ENCODE measurements at places on chromosomes 11 and 22.

DNA sequence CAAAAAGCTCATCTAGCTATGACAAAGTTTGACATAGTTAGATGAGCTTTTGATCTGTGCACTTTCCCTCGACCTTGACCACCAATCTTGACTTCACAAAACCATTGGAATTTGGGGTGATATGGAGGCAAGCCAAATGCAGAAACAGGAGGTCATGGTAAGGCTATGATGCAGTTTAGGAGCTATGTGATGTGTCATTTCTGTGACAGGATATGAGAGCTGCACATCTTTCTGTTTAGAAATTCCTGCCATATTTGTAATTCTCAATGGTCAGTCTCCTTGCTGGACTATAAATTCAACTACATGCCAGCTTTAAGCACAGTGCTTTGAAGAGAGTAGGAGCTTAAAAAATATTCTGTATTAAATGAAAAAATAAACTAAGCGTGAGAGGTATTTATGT, 12.9 kb downstream of the OR51B6 start:
- no peak for DNase-seq

DNA sequence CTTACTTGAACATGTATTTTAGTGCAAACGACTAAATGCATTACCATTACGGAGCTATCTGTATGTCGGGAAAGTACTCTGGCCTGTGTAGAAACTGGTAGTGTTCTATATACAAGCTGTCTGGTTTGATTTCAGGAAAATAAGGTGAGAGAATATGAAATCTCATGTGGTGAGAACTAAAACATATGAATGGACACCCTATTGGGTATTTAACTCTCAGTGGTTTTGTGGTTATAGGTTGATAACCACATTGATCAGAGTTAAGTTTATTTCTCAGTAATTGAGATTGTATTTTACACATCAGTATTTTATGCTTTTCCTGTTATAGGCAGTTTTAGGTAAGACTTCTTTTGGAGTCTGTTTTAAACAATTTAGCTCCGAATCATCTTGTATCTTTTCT, 10.4 kb downstream of the ANO5 start:
- DNase-seq = no peak

GRCh38 chr22:39530692-39531331, 1.7 kb downstream of the RPS19BP1 start:
- no peak for DNase-seq

GRCh38 chr11:69634590-69634989, 6.4 kb upstream of the CCND1 start:
- DNase-seq = no peak

DNA sequence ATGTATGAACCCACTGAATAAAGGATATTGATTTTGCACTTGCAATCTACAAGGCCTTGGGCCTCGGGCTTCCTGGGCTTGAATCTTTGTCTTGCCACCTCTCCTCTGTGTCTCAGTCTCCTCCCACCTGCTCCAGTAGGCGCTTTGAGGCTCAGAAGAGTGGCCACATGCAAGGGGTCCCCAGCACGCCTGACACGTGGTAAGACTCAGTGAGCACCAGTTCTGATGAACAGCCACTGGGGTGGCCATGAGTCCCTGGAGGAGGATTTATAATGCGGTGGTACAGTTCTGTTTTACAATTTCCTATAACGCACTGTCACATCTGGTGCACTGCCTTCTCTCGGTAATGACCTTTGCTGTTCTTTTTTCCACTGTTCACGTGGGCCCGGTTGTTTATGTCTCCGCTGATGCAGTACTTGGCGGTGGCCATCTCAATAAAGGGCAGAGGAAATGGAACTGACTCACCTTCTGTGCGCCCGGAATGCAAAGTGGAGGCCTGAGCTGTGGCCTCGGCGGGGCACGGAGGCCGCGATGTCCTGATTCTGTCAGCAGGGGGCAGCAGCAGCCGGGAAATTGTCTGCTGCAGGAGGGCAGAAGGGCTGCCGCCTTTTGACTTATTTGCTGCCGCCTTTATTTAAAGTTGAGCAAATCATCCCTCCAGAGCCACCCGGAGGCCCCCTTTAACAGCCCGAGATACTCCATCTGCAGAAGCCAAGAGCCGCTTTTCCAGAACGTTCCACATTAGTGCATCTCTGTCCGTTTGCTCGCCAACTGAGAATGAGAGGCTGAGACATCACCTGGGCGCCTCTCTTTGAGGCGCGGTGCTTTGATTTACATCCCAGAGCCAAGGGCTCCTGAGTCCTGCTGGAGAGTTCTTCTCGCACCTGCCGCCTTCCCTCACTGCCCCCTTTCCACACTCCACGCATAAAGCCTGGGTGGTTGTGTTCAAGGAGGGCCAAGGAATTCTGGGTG, 6.0 kb upstream of the IFT27 start:
- no peak for DNase-seq

- no peak for DNase-seq
Measured at GRCh38 chr11:37558619-37559210, 960.7 kb upstream of the RAG2 start.

- DNase-seq = no peak
Measured at GRCh38 chr11:124676386-124676785, 2.7 kb downstream of the SPA17 start.

- no peak for DNase-seq
Measured at GRCh38 chr11:35911616-35912165, 32.2 kb upstream of the LDLRAD3 start.

DNA sequence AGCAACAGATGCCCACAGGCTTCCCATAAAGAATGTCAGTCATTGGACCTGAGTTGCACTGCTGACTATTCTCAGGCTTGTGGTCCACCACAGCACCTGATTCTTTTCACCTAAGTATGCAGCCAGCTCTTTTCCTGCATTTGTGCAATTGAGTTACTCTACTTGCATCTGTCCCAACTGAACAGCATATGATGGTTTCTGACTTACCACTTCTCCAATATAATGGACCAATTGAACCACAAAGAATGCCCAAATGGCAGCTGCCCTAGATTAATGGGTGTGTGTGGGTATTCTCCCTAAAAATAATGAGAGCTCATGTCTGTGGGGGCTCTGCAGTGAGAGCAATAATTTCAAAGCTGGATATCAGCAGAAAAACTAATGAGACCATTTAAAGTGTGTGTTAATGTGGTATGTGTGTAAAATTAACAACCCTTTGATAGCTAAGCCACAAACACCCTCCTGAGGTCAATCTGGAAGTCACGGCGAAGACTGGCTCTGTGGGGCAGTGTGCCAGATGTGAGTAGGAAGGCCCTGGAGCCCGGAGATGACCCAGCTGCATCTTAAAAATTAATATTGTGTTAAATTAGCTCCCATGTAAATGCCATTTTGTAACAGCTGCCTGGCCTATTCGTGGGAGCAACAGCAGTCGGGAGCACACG, 43.8 kb downstream of the SC5D start:
- DNase-seq = no peak

GRCh38 chr11:10348650-10349280, 43.9 kb downstream of the ADM start:
- DNase-seq = no peak

DNA sequence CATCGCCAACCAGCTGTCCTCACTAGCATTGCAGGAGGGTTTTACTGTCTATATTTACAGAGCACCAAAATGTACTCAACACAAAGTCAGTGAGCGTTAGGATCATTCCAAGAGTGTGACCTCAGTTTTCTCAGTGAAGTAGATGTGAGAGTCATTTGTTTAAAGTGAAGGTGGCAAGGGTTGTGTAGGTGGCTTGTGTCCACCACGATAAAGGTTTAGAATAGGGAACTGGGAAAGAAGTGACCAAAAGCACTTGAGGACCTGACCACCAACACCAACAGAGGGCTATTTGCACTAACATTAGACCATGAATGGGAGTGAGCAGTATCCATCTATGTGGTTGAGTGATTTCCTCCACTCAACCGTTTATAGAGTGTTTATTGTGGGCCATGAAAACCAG, 152.5 kb upstream of the POU2AF2 start:
- no peak for DNase-seq

DNA sequence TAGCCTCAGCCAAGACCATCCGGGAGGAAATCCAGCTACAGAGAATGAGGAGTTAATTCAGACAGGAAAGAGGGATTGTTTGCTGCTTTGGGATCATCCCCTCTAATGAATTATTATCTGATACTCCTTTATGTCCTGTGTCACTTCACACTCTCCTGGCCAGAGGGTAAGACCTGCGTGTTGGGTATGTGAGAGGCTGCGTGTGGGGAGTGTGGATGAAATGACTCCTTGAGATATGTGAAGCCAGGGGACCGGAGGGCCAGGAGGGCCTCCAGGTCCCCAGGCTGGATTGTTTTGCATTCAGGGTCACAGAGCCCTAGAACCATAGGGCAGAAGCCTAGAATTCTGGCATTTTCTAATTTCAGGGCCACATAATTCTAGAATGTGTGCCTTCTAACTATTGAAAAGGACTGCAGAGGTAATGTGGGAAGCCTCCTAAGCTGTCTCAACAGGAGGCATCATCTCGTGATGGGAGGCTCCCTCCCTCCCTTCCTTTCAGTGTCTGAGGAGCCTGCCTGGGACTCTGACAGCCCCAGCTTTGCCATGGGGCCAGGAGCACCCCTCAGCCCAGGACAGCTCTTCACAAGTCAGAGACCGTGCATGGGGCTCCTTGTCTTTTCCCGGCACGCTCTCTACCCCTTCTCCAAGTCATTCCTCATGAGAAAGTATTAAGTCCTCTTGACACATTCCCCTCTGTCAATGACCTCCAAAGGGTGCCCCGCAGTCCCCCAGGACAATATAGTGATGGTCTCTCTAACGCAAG, 3.7 kb downstream of the TPBGL start:
- no peak for DNase-seq

DNA sequence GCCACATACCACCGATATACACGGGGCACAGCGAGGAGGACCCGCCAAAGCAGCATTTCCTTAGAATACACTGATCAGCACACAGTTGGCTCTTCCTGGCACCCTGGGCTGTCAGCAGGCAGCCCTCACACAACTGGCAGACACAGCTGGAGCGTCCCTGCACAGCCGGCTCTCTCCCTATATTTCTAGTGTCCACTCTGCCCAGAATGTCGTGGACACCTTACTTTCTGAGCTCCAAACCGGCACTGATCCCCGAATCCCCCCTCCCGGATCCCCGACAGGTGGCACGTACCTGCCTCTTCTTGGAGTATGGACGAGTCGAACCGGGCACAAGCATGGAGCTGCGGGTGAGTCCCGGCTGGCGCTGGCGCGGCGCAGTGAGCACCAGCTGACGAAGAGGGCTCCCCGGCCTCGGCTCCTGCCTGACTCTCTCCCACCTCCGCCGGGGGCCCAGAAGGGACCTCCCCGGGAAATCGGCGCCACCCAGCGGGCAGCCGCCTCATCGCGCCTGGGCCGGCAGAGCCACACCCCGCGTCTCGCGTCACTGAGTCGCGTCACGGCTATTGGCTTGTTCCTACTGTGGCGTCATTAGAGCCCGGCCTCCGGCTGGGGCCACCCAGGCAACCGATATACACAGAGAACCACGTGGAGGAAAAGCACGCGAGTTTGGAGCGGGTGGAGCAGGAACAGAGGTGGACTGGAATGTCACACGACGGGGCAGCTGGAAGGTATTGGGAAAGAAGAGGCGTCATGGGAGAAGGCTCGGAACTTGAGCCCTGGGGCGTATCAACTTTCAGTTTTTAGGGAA, at the start of gene USP2:
Gene USP2, minus strand, starts transcription at position 510 of the 808 bp plus-strand sequence. CDS start 8,210 bp downstream, outside the sequence.
- DNase-seq = peak; percentile 93

- DNase-seq = no peak
Measured at GRCh38 chr11:125114518-125114917, 3.1 kb upstream of the TMEM218 start.

GRCh38 chr22:31935961-31936635, 8.2 kb upstream of the YWHAH start:
- no peak for DNase-seq

- DNase-seq = peak; percentile 81
Measured at GRCh38 chr11:67262731-67263675, 3.3 kb upstream of the GRK2 start.

DNA sequence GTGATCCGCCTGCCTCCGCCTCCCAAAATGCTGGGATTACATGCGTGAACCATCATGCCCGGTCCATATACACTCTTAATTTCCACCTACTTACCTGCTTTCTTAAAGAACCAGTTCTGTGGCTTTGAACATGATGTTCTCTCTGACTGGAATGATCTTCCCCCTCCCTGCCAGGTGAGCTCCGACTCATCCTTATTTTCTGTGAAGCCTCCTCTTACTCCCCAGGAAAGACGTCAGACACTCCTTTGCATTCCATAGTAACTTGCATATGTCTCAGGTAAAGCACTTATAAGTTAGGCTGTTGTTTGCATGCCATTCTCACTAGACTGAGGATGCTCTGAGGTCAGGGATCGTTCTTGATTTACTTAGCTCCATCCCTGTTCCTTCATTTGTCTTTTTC, 91.8 kb upstream of the RAB1B start:
- DNase-seq = no peak

- DNase-seq = no peak
Measured at GRCh38 chr11:72343006-72343756, 91.2 kb downstream of the CLPB start.

GRCh38 chr11:113796663-113797259, 17.2 kb downstream of the CLDN25 start:
- no peak for DNase-seq

Data from NCI-H510A (cell line).